Globus pallidus (tissue), 1 donor: ENCODE measurements at places on chromosomes 2 and 18.

DNA sequence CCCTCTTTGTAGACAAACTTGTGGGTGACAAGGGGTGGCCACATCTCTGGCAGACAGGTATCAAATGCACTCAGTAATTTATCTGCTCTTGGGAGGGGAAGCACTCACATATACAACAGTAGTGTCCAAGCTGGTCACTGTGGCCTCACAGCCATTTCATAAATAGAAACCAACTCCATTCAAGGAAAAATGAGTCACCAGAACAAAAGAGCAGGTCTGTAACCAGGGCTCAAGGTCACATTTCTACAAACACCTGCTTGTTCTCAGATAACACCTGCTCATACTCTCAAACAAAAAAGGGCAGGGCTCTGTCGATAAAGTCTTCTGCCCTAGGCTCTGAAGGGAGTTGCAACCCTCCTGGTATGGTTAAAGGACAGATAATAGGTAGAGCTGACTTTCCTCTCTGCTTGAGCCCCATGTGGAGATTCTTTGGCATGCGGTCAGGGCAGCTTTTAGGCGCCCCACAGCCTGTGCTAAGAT, 459.0 kb downstream of the BCL11A start:
- no peak for DNase-seq

DNA sequence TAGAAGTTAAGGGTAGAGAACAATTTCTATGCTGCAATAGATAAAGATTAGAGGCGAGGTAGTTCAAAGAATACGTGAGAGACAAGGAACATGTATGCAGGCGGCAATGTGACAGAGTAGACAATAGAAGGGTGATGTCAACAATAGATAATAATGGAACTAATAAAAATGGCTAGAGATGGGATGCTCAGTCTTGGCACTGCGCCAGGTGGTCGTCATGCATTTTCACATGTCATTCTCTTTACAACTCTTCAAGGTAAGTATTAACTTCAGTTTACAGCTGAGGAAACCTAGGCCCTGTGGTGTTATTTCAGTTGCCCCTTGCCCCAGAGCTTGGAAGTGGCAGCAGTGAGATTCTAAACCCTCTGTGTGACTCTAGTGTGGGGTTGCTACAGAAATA, 890.7 kb upstream of the CELF4 start:
- DNase-seq, result no peak

DNA sequence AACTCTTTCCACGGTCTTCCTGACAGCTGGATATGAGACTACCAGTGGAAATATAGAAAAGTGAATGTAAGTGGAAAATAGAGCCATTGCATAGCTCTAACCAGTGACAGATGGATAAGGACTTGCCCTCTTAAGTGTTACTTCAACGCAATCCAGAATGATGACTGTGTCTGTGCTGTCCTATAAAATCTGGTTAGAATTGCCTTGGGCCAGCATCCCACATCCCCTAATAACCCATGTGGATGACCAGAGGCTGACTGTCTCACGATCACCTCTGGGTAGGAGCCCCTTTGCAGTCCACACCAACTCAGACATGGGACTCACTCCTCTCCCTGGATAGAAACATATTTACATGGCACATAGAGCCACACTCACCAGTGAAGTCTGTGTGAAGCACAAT, 186.6 kb downstream of the C1D start:
- no peak for DNase-seq

GRCh38 chr2:169585673-169586072, 1.5 kb downstream of the PPIG start:
- no peak for DNase-seq

- no peak for DNase-seq
Observed at GRCh38 chr18:32776561-32776960, 3.7 kb upstream of the KLHL14 start.

GRCh38 chr2:216808805-216809425, 50.9 kb downstream of the TNP1 start:
- DNase-seq, result no peak

DNA sequence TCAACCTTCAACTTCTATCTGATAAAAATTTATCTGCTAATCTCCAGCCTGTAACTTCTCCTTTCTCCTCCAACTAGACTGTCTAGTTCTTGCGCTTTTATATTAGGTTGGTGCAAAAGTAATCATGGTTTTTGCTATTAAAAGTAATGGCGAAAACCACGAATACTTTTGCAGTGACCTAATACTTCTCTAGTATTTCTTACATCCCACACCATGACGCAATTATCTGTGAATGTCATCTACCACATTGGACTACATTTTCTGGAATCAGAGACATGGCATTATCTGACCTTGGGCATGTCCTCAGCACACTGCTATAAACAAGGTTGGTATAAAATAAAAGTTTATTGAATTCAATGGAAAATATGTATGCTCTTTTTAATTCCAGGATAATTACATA, 370.2 kb upstream of the LYPD1 start:
- DNase-seq, result no peak

- DNase-seq, result no peak
Observed at GRCh38 chr18:44759925-44760342, 79.2 kb downstream of the SETBP1 start.

- DNase-seq, result no peak
Observed at GRCh38 chr2:126662621-126663020, 6.7 kb downstream of the GYPC start.

- no peak for DNase-seq
Observed at GRCh38 chr2:25238920-25239319, 70.5 kb upstream of the POMC start.

GRCh38 chr2:75609937-75610508, 36.6 kb upstream of the MRPL19 start:
- DNase-seq, result no peak

DNA sequence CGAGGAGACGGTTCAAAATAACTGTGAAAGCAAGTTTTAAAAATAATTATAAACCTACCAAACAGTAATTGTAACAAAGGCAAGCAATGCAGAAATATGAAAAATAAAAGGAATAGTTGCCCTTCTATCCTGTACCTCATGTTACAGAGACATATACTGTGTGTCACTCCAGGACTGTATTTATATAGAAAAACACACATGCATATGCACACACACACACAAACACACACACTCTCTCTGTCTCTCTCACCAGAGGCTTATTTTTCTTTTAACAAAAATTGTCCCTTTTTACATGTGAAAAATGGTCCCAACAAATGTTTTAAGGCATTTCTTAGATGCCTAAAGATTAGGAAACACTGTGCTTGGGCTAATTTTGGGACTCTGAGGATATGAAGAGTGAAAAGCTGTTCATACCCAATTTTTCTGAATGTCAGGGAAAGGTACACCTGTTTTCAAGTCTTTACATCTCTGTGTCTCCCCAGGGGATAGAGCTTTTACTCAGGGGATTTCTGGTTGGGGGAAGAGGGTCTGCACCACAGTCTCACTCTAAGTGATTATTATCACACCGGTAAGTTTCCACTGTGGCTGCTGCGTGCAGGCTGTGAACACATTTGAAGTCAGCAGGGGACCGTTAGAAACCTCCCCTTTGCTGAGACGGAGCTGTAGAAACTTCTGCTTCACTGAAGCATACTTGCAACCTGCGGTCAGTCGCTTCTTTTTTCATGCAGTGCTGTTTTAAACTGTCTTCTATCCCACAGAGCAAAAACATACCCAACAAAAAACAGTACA, 51.4 kb upstream of the SPAG16 start:
- no peak for DNase-seq

DNA sequence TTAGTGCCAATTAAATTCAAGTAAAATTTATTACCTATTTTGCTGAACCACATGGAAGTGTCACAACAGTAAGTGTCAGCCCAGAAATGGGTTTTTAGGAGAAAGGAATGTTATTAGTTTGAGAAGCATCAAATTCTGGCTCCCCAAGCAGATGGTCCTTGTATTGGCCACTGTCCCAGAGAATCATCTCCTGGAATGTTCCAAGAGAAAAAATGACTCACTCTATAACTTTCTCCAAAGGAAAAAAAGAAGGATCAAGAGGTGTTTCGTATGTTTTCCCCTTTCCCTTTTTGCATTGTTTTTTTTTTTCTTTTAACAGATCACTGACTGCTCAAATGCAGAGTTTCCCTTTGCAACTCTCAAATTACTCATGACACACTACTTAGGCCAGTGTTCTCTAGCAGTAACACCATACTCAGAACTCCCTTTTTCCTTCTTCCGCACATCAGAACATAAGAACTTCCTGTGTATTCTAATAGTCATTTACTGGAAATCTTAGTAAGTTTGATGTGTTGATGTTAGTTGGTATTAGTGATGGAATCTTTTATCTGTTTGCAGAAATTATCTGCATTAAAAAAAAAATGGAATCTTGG, 390.3 kb downstream of the GPD2 start:
- no peak for DNase-seq

- peak; percentile 99 for DNase-seq
Observed at GRCh38 chr2:238060542-238061314, at the start of gene SCLY. Gene SCLY, plus strand, starts transcription at chr2:238061001. Its CDS starts 54 bp downstream, at chr2:238061055.

DNA sequence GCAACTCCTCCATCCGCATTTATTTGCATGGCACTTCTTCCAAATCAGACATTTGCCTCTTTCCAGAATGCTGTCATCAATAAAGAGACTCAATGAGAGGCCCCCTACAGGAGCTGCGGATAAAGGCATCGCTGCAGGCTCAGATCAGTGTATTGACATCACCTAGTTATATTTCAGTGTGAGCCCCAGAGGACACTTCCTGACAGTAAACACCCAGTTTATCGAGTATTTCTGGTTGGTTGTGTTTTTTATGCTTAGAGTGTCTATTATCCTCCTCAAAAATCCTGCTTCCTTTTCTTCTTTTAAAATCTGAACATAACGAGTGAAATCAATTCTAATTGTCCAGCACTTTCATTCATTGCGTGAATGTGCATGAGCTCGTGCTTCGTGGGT, 38.8 kb downstream of the NRP2 start:
- no peak for DNase-seq

DNA sequence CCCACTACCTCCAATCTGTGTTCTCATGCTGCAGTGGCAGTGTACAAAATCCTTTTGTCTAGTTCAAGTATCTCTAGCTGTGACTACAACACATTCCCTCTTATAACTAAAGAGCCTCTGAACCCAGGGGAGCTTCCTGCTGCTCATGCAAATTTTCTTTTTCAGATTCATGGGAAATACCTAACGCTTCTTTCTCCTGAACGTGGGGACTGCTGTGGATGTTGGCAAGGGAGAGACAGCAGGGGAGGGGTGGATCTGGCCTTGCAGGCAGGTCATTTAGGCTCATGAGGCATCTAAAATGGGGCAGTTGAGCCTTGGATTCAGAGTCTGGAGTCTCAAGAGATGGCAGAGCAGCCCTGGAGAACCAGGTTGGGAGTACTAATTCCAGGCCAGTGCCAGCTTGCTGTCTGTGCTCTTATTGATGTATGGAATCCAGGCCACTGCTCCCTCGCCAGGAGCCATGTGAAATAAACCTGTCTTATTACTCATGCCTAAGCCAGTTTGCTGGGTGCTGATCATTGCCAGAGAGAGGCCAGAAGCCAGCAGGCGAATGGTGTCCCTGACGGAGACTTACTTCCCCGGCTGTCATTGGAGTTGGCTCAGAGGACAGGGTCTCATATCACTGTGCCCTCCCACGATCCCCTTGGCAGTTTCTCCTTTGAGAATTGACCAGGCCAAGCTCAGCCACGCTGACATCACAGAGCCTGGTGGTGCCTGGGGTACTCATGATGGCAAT, 29.2 kb upstream of the TNP1 start:
- DNase-seq, result no peak

- no peak for DNase-seq
Observed at GRCh38 chr2:70947556-70948184, 12.0 kb downstream of the ATP6V1B1 start.

- DNase-seq, result no peak
Observed at GRCh38 chr18:55324166-55324565, 263.8 kb downstream of the TCF4 start.

GRCh38 chr18:75067996-75068645, 140.8 kb downstream of the PTGR3 start:
- DNase-seq, result no peak

GRCh38 chr2:197296835-197297234, 13.7 kb downstream of the ANKRD44 start:
- no peak for DNase-seq

GRCh38 chr2:59353306-59353921, 1112.3 kb upstream of the FANCL start:
- DNase-seq, result no peak

DNA sequence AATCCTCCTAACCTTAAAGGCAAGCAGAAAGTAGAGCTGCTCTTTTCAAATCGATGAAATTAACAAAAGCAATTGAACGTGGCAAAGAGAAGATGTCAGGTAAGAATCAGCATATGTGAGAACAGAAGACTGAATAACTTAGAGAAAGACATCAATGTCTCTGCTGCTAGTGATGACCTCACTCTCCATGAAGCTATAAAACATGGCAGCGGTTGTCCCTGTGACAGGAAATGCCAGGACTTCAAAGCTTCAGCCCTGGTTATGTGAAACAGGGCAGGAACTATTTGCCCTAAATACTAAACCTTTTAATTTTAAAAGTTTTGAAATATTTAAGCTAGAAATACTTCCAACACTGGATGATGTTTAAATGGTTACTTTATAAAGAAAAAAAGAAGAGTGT, 383.7 kb downstream of the XIRP2 start:
- DNase-seq, result no peak

GRCh38 chr2:9574331-9574730, 18.7 kb upstream of the ADAM17 start:
- no peak for DNase-seq

DNA sequence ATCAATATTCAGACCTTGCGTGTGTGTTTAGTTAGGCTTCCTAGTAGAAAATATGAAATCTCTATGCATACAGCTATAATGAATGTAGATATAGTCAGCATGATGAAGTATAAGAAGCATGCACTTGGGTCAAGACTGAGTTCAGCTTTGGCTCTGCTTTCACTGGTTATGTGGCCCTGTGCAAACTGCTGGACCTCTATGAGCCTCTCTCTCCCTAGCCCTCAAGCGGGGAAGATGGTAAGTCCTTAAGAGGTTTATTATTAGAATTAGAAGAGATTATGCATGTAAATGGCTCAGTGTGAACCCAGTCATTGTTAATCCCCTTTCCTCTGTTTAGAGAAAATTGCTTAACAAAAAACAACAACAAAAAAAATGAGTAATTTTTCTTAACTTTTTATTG, 178.8 kb upstream of the NXPH2 start:
- DNase-seq, result no peak

DNA sequence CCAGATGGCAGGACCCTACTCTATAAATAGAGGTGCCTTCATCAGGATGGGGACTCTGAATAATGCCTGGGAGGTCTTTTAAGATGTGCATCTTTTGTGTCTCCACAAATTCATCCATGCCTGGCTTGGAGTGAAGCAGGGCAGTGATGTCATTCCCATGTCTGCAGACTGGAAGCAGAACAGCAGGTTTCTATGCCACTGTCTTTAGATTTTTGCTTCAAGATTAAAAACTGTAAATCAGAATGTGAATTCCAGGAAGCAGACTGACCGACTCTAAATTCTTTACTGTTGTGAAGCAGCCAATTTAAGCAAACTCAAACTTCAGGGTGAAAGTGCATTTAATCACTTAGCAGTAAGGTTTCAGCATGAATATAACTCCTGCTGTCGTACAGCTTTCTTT, 159.3 kb downstream of the SCG2 start:
- no peak for DNase-seq

DNA sequence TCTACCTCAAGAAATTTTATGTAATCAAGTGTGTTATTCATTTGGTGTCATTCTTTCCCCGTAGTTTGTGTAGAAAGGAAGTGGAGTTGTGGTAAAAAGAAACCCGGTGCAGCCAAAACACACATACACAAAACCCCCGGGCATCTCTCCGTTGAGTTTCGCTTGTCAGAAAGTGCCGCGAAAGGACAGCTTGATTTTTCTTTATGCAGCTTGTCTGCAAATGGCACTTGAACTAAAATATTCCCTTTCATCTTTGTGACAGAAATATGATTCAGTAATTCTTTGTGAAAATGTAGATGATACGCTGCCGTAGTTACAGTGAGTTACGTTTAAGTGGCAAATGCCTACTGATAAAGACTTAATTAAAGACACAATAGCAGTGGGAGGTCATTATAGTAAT, 268.8 kb upstream of the SPRED2 start:
- no peak for DNase-seq
